ENCODE measurements at places on chromosomes 11 and 22.

GRCh38 chr22:38032681-38033521, 24.3 kb upstream of the PICK1 start:
- DNase-seq = no peak

GRCh38 chr22:43013355-43014315, 1.3 kb downstream of the PACSIN2 start:
- DNase-seq = no peak

- no peak for DNase-seq
Observed at GRCh38 chr11:36044636-36045035, 100.8 kb downstream of the LDLRAD3 start.

- DNase-seq = no peak
Observed at GRCh38 chr11:67468456-67468758, 644 bp downstream of the TMEM134 start.

Measured in stimulated activated CD8-positive, alpha-beta memory T cell treated with anti-CD3 and anti-CD28 coated beads, Interleukin-7, amount 100 ng/mL, for 24 hours (primary cell).